NCI-H1417 treated with DMSO at 0.1 percent for 48 hours (cell line): ENCODE measurements at places on chromosomes 7 and 10.

GRCh38 chr10:121926671-121927317, 1.0 kb downstream of the ATE1 start:
- no peak for DNase-seq

DNA sequence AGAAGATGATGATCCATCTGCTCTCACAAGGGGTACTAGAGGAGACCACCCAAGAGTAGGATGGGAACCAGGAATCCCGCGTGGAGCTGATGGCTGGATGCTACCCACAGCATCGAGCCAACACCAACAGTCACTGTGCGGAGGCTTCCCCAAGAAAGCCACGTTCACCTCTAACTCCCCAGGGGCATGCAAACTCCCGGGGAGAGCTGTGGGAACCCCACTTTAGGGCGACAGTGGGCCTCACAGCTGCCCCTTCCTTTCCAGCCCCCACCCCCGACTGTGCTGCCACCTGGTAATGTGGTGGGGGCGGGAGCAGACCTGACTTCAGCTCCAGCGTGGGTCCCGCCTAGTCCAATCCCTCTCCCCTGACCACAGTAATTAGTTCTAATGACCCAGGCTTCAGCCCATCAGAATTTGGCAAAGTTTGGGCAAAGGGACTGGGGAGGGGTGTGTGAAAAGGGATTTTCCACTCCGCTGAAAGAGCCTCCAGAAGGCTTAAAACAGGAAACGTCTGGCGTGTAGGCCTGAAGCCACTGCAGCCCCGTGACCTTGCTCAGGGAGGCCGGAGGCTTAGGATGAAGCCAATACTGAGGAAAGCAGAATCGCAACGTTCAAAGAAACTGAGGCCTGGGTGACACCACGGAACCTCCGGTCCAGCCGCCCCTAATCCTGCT, 20.3 kb downstream of the ASB13 start:
- DNase-seq: no peak

- no peak for DNase-seq
Measured at GRCh38 chr10:74025380-74025978, 27.6 kb downstream of the VCL start.

DNA sequence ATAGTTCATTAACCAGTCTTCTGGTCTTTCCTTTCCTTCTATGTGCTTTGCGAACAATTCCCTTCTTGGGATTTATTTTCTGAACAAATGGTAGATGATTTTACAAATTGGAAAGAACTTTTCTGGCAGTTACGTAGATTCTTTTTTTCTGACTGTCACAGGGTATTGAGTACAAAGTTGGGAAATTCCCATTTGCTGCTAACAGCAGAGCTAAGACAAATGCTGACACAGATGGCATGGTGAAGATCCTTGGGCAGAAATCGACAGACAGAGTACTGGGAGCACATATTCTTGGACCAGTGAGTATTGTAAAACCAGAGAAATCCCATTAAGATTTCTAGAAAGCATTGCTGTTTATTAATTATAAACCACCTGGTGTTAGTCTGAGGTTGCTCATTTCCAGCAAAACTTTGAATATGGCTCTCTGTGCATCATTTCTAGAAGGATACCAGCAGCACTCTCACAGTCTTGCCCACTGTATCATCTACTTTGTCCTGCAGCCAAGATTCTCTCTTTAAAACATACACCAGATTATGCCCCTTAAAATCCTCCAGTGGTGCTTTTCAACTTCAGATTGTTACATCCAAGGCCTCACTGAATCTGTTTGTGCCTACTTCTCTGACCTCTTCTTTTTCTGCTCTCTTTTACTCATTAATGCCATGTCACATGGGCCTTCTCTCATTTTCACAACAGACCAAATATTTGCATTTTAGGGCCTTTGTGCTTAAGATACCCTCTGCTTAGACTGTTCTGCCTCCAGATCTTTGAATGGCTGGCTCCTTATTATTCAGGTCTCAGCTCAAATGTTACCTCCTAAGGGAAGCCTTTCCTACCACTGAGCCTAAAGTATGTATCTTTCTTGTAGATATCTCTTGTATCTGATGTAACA, 27.0 kb downstream of the DLD start:
- DNase-seq: no peak

DNA sequence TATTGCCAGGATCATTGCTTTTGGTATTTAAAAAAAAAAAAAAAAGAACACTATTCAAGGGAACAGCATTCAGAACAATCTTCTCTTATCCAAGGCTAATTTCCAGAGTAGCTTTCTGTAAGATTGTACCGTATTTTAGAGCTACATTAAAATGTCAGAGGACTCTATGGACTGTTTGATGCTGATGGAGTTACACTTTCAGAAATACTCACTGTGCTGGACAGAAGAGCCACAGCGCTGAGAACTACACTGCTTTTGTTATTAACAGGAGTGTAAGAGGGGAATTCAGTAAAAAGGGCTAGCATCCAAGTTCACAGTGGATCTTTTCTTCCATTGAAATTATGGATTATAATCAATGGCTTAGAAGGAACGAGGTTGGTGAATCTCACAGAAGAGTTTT, 247.7 kb downstream of the AHR start:
- DNase-seq: no peak

DNA sequence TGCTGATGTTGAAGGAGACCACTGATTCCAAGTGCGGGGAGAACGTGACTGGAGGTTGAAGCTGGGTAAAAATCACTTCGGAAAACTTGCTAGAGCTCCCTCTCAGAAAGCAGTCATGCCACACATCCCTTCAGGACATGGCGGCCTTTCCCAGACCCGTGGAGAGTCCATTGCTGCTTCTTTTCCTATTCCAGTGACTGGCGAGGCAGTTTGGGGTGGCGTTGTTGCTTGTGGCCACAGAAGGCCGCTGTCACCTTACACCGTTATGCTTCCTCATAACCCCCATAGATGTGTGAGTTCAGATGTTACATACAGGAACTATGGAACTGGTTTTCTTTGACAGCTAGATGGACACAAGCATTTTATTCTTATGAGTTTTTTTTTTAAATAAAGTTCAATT, 235.6 kb upstream of the POM121L12 start:
- DNase-seq: no peak

- DNase-seq: no peak
Measured at GRCh38 chr10:133113146-133113830, 25.6 kb downstream of the ADGRA1 start.

DNA sequence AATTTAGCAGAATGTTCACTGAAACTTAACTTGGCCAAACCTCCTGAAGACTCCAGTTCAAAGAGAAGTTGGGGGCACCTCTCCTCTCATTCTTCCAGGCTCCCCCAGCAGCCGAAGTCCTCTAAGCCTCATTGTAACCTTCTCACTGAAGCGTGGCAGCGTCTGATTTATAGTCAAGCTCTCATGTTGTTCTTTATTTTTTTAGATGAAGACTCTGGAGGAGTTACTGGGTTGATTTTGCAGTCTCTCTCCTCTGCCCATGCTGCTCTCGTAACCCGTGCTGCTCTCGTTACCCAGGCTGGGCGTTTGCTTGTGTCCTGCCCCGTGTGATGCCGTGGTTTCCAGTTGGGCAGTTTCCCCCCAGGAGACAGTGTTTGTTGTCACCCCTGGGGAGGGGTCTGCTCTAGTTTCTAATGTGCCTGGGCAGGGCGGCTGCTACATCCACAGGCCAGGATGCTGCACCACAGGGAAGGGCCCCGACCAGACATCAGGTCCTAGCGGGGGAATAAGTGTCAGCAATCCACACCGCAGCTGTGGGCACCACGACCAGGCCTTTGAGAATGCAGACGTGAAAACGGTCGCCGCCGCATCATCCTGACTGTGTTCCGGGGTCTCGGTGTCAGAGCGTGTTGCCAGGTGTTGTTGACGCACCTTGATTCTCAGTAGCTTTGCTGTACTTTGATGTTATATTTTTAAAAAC, 65.2 kb downstream of the WDR37 start:
- no peak for DNase-seq

DNA sequence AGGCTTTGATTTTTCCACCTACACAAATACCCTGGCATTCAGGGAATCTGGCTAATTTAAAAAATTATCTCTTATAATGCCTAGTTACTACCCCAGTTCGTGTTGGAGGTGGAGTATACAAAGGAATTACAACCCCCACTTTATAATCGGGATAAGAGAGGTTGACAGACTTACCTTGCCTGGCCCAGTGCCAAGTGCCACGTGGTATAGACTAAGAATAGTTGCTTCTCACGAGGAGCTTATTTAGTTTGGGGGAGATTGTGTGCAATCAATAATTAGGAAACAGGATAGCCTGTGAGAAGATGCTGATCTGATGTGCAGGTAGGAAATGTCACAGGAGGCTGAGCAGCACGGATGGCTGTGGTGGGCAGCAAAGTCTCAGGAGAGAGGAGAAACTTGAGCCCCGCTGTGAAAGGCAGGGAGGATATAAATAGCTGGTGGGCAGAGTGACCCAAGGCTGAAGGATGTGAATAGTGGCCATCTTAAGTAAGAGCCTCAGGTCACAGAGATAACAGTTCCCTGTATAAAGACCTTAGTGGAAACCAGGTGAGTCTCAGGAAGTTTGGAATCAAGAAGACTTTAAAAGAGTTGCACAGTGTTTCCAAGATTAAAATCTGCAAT, 11.3 kb upstream of the ATXN7L1 start:
- no peak for DNase-seq

GRCh38 chr10:71028066-71028465, 139.7 kb upstream of the PCBD1 start:
- no peak for DNase-seq

- no peak for DNase-seq
Measured at GRCh38 chr10:71075759-71076472, 136.5 kb upstream of the UNC5B start.

DNA sequence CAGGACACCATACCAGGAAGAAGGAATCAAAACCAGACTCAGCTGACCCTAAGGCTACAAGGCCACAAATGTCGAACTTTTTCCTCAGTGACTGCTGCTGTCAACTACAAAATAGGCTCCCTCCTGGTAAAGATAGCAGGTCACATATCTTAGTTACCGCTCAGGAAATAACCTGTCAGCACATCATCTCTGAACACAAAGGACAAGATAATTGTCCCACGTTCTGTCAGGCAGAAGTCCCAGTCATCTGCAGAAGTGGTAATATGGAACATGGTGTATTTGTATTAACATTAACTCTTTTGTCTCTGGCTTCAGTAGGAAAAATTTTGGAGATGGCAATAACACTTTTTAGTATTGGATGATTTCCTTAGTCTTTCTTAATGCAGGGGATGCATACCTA, 630.2 kb upstream of the LRRTM3 start:
- DNase-seq: no peak

GRCh38 chr7:78073609-78074382, 275.2 kb downstream of the PHTF2 start:
- peak; percentile 92 for DNase-seq

DNA sequence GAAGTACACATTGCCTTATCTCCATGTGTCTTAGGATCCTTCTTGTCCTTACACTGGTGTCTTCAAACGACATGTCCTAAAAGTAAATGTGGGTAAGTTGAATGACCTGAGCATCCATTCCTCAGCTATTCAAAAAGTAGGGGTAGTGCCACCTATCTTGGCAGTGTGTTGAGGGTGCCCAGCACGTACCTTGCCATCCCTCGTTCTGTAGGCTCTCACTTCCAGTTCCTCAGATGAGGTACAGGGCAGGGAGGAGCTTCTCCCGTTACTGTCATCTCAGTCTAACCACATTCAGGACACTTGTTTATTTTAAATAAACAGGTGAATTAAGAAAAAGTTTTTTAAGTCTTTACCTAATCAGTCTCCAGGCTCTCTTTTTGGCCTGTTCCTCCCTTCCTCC, 13.0 kb downstream of the BUD23 start:
- DNase-seq: no peak

- no peak for DNase-seq
Measured at GRCh38 chr7:103912891-103913605, 76.4 kb downstream of the RELN start.

DNA sequence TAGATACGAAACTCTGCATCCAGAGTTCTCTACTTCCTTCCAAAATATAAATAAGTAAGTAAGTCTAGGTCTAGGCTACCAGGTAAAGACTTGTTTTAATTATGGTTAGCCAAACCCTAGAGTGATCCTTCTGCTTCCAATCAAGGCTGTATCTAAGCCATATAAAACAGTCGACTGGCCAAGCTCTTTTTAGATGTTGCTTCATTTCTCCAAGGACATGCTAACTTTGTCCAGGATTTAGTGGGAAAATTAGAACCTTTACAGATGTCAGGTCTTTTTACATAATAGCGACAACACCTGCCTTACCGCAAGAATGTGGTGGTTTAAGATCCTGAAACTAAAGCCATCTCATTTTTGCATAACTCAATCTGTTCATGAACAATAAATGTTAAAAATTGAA, 156.8 kb downstream of the NXPH1 start:
- no peak for DNase-seq

- no peak for DNase-seq
Measured at GRCh38 chr10:45593938-45594275, 78.7 kb downstream of the ZFAND4 start.

DNA sequence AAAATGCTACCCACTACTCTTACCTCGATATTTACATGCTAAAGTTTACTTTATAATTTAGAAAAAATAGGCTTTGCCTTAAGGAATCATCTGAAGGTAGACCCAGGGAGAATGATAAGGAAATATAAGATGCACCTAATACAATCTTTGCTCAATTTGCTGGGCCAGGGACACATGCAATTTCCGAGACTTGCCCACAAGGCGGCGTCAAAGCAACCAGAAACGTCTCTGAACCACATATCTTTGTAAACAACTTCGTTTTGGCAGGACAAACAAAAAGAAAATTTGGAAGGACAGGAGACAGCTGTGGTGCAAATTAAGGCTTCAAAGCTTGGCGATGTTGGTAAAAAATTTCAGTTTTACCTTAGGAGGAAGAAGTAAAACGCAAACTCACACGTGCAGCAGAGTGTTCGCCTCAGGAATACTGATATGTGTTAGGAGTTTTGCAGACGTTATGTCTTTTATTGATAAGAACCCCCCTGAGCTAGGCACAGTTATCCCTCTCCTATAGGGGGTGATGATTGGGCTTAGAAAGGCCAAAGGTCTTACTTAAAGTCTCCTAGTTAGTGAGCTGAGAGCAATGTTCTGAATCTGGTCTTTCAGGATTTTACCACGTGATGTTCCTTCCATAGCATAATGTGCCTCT, 134.3 kb downstream of the PRKCQ start:
- no peak for DNase-seq

DNA sequence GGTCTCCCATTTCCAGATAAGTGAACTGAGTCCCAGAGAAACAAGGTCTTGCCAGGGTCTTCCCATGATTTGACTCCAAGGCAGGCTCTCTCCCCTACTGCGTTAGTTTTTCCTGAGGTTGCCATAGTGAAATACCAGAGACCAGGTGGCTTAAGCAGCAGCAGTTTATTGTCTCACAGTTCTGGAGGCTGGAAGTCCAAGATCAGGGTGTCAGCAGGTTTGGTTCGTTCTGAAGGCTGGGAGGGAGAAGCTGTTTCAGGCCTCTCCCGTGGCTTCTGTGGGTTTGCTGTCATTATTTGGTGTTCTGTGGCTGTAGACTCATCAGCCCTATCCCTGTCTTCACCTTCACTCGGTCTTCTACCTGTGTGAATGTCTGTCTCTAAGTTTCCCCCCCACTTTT, 129.9 kb downstream of the GRK5 start:
- DNase-seq: no peak

- no peak for DNase-seq
Measured at GRCh38 chr7:2564970-2565540, 6.3 kb downstream of the IQCE start.
